Kidney epithelial cell (primary cell): ENCODE measurements at places on chromosomes 13 and 19.

DNA sequence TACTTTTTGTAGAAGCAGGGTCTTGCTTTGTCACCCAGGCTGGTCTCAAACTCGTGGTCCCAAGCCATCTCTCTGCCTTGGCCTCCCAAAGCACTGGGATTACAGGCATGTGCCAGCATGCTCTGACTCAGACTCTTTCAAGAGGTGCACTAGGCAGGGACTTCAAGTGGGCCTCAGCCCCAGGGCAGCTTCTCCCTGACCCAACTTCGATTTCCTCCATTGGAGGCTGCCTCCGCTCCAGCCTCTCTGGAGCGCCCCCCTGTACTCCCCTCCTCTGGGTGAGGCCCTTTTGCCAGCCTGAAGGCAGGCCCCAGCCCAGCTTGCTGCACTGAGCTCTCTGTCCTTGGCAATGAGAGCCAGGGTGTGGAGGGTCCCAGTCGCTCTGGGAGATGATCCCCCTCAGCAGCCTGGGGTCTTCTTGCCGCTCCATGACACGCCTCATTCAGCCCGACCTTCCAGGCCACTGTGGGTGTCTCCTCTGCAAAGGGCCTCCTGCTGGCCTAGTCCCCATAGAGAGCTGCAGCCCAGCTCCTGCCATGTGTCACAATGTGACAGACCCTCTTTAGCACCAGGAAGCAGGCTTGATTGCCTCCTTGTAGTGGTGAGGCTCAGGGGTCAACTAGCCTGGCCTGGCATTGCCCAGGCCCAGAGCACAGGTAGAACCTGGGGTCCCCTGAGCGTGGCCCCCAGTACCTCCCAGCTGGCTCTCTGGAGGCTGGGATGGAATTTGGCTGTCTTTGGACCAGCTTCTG lies 16.4 kb downstream of the CARM1 start:
- DNase-seq: no peak

GRCh38 chr19:39183104-39183503 lies 13.7 kb upstream of the NCCRP1 start:
- no peak for DNase-seq

DNA sequence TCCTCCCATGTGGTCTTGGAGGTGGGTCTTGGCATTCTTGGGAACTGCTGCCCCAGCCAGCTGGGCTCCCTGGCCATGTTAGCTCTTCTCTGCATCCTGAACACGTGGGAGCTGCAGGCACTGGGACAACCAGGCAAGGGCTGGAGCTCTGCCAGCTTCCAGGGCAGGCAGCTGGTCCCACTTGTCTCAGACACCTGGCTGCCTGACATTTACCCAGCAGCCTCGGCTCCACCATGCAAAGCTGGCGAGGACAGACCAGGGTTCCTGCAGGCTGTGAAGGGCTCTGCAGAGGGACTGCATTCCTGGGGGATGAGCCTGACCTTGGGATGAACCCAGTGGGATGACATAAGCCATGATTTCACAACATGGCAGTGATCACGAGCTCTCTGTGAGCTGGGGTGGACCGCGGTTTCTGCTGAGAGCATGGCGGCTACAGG lies 99.0 kb upstream of the TSHZ3 start:
- peak; percentile 0 for DNase-seq

GRCh38 chr13:24071423-24072075 lies 89.0 kb upstream of the SPATA13 start:
- no peak for DNase-seq

GRCh38 chr19:28535352-28535775 lies 677.6 kb downstream of the UQCRFS1 start:
- DNase-seq: no peak

DNA sequence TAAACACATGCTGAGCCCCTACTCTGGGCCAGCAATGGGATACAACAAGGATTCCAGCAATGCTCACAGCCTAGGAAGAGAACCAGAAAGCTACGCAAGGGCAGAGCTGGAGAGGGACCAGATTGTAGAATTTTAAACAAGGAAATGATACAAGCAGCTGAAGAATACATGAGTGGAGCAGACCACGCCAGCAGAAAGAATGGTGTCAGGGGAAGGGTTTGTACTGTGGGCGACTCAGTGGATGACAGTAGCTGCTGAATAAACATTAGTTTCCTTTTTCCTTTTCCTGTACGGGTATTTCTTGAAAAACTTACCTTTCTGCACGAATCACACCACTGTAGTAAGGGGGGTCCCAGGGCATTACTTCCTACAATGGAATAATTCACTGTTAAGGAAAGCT lies 30.7 kb downstream of the MIPEP start:
- DNase-seq: no peak
